ENCODE measurements at places on chromosomes 6 and 20.

- DNase-seq = no peak
Observed at GRCh38 chr6:10458287-10458686, 43.4 kb upstream of the TFAP2A start.

- no peak for DNase-seq
Observed at GRCh38 chr6:166726201-166726600, 99.2 kb upstream of the RPS6KA2 start.

- DNase-seq = no peak
Observed at GRCh38 chr6:121531658-121532169, 96.3 kb downstream of the GJA1 start.

DNA sequence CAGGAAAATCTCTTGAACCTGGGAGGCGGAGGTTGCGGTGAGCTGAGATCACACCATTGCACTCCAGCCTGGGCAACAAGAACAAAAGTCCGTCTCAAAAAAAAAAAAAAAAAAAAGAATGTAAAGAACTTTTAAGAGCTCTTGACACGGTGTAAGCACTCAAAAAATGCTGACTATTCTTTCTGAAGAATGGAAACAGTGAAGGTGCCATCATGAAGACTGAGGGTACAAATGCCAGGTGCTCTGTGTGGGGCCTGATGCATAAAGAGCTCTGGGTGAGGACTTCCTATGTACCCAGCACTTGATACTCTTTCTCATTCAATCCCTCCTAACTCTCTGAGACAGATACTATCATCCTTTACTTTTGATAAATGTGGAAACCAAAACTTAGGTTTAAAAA lies 45.0 kb upstream of the ENPP5 start:
- DNase-seq = no peak

DNA sequence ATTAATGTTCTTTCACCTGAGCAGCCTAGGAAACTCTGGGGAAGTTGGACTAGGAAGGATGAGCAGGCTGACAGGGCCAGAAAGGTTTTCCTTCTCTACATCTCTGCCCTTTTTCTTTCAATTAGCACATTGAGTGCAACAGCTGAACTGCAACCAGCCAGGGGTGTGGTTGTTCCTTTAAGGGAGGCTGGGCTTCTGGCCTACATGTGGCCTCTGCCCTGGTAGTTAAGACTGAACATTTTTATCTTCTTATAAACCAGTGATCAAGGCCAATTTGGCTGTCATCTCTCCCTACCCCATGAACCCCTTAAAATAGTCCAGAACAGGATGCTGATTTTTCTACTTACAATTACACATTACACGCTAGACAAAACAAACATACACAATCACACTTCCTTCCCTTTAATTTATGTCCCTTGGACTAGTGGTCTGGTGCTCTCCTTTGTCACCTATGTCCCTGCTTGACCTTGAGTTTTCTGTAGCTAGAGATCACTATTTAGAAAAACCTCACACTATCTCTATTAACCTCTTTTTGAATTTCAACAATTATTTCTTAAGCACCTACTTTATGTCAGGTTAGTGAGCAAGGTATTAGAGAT lies 60.3 kb downstream of the RNF217 start:
- no peak for DNase-seq

DNA sequence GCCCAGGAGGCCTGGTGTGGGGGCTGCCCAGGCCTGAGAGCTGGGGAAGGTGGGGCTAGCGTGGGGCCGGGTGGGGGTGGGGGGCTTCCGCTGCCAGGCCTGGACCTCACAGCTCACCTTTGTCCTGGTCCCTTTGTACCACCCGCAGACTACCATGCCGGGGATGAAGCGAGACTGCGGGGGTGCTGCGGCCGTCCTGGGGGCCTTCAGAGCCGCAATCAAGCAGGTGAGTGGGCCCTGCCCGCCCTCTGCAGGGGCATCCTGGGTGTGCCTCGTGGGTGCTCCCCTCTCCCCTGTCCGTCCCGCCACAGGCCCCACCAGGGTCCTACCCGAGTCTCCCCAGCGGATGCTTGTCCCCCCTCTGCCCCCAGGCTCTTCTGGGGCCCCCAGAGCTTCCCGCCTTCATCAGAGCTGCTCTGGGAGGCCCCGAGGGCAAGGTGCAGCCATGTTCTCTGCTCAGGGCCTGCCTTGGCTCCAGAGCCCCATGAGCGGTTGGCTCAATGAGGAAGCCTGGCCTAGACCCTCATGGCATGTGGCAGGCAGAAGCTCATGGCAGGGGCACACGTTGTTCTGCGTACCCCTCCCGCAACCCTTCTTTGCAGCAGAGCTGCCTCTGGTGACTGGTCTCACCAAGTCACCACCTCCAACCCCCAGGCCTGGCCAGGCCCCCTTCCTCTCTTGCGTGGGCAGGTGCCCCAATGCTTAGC lies 14.5 kb downstream of the NPEPL1 start:
- DNase-seq = no peak
